ENCODE measurements at places on chromosomes 6 and 20. TPM values are rescaled to one million over a fixed set of nuclear protein-coding genes. Genes with fewer than 3 reads are reported as not detected.

The MYT1 gene
- total RNA-seq = 0.34 TPM

The SYCP2L gene
- 0.59 TPM for total RNA-seq

The SENP6 gene
- 48.7 TPM for total RNA-seq

The KCNK17 gene
- 1.1 TPM for total RNA-seq

The RBPJL gene
- not detected for total RNA-seq

The BPIFA1 gene
- not detected for total RNA-seq

The TREML1 gene
- not detected for total RNA-seq

The HS3ST5 gene
- total RNA-seq = not detected

The PMEPA1 gene
- 60.3 TPM for total RNA-seq

- DNase-seq = no peak
Measured at GRCh38 chr20:15992564-15992963, 580.7 kb downstream of the KIF16B start.

- no peak for DNase-seq
Measured at GRCh38 chr6:45714006-45714730, 301.5 kb downstream of the CLIC5 start.

GRCh38 chr6:15401120-15401519, 155.3 kb downstream of the JARID2 start:
- no peak for DNase-seq

GRCh38 chr6:107977283-107977682, 19.3 kb upstream of the SEC63 start:
- no peak for DNase-seq

- DNase-seq = no peak
Measured at GRCh38 chr6:33641144-33641543, 20.0 kb downstream of the ITPR3 start.

- DNase-seq = no peak
Measured at GRCh38 chr20:47790580-47790965, 5.3 kb upstream of the SULF2 start.

GRCh38 chr20:49462626-49463025, 19.8 kb downstream of the KCNB1 start:
- DNase-seq = no peak

DNA sequence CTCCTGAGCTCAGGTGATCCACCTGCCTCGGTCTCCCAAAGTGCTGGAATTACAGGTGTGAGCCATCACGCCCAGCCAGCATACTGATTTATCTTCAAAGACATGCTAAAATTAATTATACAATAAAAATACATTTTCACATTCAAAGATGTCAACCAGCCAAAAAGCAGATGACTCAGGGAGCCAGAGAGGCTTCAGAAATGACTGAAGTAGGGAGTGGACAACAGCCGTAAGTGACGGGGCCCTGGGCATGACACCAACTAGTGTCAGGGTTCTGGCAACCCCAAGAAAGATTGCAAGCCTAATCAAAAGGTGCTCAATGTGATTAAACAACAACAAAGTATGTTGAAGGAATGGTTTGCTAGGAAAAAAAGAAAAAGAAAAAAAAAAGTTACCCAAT, 28.4 kb downstream of the GPLD1 start:
- DNase-seq = no peak

DNA sequence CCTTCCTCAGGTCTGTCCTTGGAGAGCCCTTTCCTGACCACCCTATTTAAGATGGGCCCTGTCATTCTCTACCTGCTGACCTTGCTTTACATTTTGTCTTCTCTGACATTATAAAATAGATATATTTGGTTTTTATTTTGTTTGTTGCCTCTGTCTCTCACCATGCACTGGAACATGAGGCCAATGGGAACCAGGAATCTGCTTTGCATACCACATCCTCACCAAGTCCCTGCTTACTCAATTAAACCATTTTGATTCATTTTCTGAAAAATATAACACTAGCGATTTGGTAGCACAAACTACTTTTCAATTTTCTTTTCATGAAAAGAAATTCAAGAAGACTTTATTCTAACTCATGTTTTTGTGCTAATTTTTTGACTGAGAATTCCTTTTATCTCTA, 32.8 kb upstream of the POPDC3 start:
- no peak for DNase-seq

GRCh38 chr20:54113566-54113965, 43.2 kb upstream of the BCAS1 start:
- DNase-seq = no peak

Measured in left cardiac atrium (tissue), 4 donors.